ENCODE measurements at places on chromosomes 1 and 21.

GRCh38 chr1:237281481-237281880, 239.5 kb downstream of the RYR2 start:
- no peak for DNase-seq

DNA sequence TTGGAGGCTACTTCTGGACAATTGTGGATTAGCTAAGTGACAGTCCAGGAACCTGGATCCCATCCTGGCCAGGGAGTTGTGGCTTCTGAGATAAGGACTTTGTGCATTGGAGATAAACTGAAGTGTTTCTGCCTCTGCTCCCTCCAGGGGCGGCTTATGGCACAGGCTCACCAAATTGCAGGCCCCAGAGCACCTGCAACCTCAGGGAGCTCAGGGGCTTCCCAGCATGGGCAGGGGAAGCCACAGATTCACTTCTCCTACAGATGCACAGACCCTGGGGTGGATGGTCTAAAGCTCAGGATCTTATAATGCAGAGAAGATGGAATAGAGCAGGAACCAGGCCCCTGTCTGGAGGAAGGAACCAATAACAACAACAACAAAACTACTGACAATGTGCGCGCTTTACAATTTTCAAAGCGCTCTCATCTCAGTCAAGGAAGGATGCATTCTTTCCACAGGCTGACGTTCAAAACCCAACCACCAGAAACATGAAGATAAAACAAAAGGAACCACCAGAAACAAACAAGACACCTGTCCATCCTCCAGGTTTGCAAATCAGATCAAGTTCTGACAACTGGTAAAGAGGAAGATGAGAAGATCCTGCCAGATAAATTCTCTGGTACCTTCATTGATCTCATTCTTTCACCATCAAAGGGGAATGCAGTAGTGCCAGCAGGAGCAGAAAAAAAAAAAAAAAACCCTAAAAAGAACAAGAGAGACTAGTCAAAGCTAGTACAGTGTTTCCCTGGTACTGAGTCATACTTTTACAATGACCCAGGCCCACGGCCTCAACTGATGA, 121.0 kb upstream of the IRF2BP2 start:
- no peak for DNase-seq

DNA sequence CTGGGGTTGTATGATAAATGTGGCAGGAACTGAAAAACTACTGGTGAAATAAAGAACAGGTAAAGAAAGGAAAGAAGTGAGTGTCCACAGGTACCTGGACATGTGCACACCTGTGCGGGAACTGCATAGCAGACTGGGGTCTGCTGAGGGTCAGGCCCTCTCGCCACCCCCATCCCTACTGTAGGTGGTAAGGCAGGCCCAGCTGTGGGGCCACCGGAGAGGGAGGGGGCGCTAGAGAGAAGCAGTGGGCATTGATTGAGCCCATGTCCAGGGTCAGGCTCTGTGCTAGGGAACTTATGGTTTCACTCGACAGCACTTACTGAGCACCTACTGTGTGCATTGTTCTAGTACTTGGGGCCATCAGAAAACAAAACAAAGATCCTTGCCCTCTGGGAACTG, 400.5 kb downstream of the MATN1 start:
- DNase-seq: no peak

DNA sequence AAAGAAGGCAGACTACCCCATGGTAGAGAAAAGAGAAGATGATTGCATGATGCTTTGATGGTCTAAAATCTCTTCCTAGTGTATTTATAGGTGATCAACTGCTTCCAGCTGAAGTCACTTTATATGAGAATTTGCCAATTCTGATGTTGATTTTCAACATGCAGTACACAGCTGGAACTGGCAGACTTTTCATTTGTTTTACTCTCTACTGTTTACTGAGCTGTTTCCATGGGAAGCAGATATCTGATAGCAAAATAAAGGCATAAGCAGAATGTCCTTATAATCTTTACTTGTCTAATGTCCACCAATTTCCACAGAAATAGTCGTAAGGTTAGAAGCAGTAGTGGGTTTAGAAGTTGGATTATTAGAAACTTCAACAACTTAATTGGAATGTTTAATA, 74.9 kb downstream of the SYDE2 start:
- DNase-seq: no peak

DNA sequence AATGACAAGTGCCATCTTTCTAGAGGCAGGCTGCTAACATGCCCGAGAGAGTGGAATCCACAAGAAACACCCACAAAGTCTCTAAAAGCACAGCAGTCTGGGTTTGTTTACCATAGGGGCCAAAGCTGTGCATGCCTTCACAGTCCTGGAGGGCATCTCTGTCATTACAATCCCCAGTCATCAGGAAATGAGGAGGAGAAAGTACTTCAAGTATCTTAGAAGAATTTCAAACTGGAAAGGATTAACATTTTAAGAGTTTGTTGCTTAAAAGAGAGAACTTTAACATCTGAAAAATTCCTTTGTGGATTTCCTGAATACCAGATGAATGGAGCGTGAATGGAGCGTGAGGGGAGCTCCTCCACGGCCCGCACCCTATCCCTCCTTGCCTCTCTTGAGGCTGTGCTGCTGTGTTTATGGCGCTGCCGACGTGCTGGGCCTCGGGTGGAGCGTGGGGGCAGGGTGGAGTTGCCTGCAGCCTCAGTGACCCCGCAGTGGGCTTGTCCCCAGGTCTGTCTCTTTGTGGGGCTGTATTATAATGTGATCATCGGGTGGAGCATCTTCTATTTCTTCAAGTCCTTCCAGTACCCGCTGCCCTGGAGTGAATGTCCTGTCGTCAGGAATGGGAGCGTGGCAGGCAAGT, 23.3 kb downstream of the SLC6A17 start:
- DNase-seq: no peak

- no peak for DNase-seq
These were observed 55.6 kb downstream of the GALNT2 start for GRCh38 chr1:230122366-230123279.

- no peak for DNase-seq
These were observed 84.7 kb upstream of the ETS2 start for GRCh38 chr21:38721055-38721454.

DNA sequence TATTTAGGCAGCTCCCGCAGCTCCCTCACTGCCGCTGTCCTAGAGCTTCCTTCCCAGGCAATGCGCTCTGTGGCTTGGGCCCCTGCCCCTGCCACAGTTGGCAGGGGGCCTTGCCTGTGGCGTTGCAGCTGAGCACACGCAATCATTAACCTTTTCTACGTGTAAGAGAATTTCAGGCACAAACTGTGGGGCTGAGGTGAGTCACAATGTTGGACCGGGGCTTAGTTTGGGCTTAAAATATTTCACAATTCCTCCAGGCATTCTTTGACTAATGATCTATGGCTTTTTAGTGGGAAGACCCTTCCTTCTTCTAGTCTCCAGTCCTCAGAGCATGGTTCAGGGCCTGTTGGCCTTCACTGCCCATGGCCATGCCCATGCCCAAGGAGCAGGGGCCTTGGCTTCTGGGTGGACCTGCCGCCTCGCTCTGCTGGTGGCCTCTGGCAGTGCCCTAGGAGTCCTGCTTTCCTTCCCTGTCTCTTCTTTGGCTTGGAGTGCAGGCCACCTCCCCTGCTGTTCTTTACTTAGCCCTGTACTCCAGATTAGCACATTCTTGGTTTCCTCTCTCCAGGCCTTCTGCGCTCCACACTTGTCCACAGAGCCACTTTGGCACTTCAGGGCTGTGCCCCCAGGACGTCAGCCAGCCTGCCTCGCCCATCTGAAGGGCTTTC, 39.2 kb downstream of the MAPKAPK2 start:
- no peak for DNase-seq

- no peak for DNase-seq
These were observed 77.1 kb downstream of the ITPKB start for GRCh38 chr1:226661965-226662364.

DNA sequence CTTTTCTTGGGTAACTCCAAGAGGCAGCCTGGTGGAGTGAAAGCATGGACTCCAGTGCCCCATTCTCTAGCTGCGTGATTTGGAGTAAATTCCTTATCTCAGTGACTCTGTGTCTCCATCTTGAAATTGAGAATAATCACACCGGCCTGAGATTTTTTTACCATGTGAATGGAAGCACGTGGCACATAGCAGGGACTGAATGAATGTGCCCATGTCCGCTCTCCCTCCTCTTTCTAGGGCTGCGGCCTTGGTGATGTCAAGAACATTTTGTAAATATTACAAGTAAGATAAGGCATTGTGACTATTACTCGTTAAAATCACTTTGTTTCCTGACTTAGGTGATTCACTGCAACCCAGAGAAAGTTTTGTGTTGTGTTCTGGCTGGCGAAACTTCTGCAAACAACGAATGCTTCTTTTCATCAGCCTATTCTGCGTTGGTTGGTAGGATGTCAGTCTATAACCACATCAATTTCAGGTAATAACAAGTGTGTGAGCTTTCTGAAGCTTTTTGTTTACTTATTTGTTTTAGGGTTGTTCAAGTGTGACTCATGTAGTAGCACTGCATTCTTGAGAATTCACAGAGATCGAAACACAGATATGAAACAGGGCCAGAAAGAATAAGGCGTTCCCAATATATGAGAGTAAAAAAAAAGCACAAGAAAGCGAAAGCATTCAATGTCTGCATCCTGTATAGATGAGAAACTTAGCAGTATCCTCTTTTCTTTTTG, 135.7 kb upstream of the SLC45A1 start:
- DNase-seq: no peak

DNA sequence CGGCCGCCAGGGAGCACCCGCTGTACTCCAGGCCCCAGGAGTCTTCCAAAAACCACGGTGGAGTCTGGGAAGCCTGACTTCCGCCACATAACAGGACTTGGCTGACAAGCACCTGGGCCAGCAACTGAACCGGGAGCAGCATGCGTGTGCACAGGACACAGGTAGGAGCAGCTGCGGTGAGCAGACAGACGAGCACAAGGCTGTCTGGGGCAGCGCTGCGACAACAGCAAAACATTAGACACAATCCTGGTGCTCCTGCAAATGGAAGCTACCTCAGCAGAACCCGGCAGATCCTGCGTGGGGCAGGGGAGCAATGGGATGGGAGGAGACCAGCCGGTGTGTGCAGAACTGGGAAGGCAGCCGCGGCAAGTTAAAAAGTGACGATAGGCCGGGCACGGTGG, 80.4 kb downstream of the NPHP4 start:
- no peak for DNase-seq

DNA sequence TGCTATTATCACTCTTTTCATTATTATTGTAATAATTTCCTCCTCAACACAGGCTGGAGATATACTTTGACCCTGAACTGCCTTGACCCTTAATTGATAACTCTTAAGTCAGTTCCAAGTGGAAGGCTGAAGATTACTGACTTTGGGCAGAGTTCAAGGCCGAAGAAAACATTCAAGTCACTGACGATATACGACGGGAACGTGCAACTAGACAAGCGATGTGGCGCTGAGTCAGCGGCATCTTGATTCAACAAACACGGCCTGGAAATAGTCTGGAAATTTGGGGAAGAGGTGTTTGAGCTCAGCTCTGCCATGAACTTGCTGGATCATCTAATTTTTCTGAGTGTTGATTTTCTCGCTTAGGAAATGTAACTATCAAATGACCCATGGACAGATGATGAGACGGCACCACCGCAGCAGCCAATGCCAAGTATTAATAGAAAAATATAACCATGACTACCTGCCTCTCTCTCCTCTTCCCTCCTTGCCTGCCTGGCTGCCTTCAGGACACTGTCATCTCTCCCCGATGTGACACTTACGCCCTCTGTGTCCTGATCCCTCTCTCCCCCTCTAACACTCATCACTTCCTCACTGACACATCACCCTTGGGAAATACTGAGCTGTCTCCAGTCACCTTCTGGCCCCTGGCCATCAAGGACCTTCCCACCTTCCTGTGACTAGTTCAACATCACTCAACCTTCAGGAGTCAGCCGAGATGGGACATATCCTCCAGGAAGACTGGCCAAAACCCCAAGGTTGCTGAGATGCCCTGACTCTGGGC, 49.4 kb downstream of the TMCO4 start:
- DNase-seq: no peak

GRCh38 chr1:232980986-232981560, 30.7 kb downstream of the NTPCR start:
- no peak for DNase-seq

DNA sequence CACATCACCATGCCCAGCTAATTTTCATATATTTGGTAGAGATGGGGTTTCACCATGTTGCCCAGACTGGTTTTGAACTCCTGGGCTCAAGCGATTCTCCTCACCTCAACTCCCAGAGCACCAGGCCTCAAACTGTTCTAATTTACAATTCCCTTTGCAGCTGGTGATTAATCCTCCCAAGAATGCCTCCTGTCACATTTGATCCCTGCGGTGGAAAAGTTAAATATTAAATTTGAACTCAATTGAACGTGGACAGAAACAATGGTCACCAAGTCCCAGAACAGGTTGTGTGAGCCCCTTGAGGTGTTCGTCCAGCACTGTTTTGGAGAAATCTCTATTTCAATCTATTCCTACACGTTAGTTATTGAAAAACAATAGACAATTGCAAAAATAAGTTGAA, 2.0 kb upstream of the ANKRD35 start:
- no peak for DNase-seq

- DNase-seq: no peak
These were observed 2.5 kb downstream of the FNDC10 start for GRCh38 chr1:1597275-1597930.

GRCh38 chr1:23515905-23516304, 15.1 kb downstream of the E2F2 start:
- DNase-seq: no peak

- no peak for DNase-seq
These were observed 28.1 kb downstream of the CD101 start for GRCh38 chr1:117029685-117030084.

DNA sequence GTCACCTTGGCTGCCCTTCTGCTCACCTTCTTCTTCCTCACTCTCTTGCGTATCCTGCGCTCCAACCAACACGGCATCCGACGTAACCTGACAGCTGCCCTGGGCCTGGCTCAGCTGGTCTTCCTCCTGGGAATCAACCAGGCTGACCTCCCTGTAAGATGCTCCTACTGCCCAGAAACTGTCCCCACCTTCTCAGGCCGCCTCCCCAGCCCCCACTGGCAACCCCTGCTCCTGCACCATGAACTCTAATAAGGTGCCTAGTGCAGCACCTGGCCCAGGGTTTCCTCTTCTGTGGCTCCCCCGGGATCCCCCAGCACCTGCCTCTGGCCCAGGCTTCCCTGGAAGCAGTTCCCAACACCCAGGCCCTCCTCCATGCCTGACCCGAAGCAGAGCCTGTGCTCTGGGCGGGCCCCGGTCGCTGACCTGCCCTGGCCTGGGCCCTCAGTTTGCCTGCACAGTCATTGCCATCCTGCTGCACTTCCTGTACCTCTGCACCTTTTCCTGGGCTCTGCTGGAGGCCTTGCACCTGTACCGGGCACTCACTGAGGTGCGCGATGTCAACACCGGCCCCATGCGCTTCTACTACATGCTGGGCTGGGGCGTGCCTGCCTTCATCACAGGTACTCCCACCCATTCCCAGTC, 12.8 kb downstream of the PSRC1 start:
- DNase-seq: no peak
